ENCODE measurements at places on chromosomes 1 and 21. TPM values are rescaled to one million over a fixed set of nuclear protein-coding genes. Genes with fewer than 3 reads are reported as not detected.

Gene FHAD1
- total RNA-seq: 6.5 TPM

Gene NBPF1
- total RNA-seq: 90.0 TPM

Gene HMGB4
- total RNA-seq: not detected

Gene DMBX1
- total RNA-seq: 1.8 TPM

Gene VHLL
- 0.69 TPM for total RNA-seq

Gene GBP6
- total RNA-seq: 0.69 TPM

Gene TMEM51
- 5.5 TPM for total RNA-seq

Gene PGM1
- total RNA-seq: 30.7 TPM

Gene ECM1
- total RNA-seq: 1.6 TPM

Gene FABP3
- 70.6 TPM for total RNA-seq

Gene KRTAP19-5
- not detected for total RNA-seq

Gene CTBS
- 3.7 TPM for total RNA-seq

Gene CRNN
- total RNA-seq: not detected

Gene TLR5
- 1.8 TPM for total RNA-seq

Gene PTGER3
- 22.1 TPM for total RNA-seq

Gene OR2AK2
- total RNA-seq: 2.1 TPM

Gene CFAP410
- total RNA-seq: 10.4 TPM

Gene HP1BP3
- total RNA-seq: 334 TPM

Gene BGLAP
- not detected for total RNA-seq

Gene LRRC47
- total RNA-seq: 32.1 TPM

Gene LRRC7
- total RNA-seq: 127 TPM

Gene GJB3
- not detected for total RNA-seq

Gene GUCA2A
- not detected for total RNA-seq

Gene IQCC
- total RNA-seq: 4.6 TPM

Gene ENAH
- total RNA-seq: 85.6 TPM

Gene MYCL
- total RNA-seq: 8.8 TPM

Gene LRRC71
- 1.2 TPM for total RNA-seq

Gene ADAM30
- total RNA-seq: not detected

Gene HPDL
- total RNA-seq: 1.2 TPM

Gene PATJ
- total RNA-seq: 40.8 TPM

Gene NTRK1
- total RNA-seq: 6.2 TPM

Gene LRRC39
- total RNA-seq: 11.3 TPM

Gene NMNAT2
- 51.0 TPM for total RNA-seq

Gene OPTC
- not detected for total RNA-seq

Gene CNIH3
- 21.5 TPM for total RNA-seq

Gene PLPPR4
- 126 TPM for total RNA-seq

Gene FCRL3
- not detected for total RNA-seq

Gene OR10Z1
- not detected for total RNA-seq

Data from diencephalon (tissue), 1 donor.